AG09319 (cell line): ENCODE measurements at places on chromosomes 4 and X.

- no peak for DNase-seq
These were observed 22.8 kb downstream of the RPL9 start for GRCh38 chr4:39435659-39436563.

DNA sequence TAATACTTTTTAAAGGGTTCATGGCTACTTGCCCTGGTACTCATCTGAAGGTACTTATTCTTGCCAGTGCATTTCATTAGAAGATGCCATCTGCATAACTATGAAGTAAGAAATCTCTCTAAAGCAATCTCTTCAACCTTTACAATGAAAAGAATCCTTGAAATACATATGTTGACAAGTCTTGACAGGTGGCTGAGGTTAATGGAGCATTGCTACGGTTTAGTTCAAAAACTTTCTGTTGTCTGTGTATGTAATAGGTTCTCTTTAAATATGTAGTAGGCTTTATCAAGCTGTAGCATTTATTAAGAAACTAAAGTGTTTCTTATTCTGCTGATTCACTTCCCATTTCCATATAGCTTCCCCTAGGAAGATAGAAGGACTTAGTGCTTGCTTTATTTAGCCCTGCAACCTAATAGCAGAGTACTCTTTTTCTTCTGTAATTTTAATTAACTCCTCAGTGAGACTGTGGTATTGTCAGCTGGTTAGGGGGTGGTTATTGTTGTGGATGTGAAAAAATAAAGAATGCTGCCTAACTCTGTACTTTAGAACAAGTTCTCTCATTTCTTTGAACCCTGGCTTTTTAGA lies 39.3 kb downstream of the SLAIN2 start:
- DNase-seq: no peak

DNA sequence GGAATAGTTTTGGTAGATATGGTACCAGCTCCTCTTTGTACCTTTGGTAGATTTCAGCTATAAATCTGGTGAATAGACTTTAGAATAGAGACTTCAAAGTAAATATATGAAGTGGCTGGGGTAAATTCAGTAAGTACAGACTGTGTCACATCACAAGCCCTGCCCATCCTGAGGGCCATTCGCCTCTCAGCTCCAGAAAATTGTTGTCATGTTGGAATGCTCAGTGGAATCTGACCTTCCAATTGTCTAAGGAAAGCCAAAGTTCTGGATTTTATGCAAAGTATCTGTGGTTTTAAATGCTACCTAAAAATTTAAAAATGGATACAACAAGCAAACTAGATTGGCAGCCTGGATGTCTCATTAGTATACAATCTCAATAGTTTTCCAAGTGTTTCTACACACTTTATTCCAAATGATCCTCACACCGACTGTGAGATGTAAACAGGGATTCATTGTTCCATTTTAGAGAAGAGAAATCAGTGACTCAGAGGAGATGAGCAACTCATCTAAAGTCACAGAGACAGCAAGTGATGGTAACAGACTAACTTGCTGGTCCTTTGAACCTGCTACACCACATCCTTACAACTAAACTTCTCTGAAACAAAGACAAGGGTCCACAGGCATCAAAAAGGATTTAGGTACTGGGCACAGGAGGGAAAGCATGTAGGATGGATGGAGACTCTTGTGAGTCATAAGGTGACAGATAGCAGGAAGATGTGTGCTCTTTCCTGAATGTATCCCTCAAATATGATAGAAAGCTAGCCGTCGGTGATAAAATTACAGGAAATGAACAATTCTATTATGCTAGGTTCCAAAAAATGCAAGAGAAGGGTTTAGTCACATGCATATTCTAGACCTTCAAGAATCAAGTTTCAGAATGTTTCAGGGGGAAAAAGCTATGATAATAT lies 127.3 kb downstream of the ATP10D start:
- no peak for DNase-seq

GRCh38 chrX:123740006-123740405 lies 7.2 kb upstream of the THOC2 start:
- DNase-seq: no peak

DNA sequence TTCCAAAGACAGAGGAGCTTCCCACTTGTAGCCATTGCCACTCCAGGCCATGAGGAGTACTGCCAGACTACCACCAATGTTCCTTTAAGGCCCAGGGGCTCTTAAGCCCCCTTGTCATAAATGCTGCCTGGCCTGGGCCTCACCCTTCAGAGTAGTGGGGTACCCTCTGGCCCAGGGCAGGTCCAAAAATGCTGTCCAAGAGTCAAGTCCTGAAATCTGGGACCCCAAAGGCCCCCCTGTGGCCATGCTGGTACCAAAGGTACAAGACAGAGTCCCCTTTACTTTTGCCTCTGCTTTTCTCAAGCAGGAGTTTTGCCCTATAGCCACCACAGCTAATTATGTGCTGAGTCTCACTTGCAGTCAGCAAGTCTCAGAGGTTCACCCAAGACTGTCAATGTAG lies 16.4 kb downstream of the RAB33B start:
- DNase-seq: no peak
